ENCODE measurements at places on chromosomes 3 and 15. TPM values are rescaled to one million over a fixed set of nuclear protein-coding genes. Genes with fewer than 3 reads are reported as not detected.
A peak's percentile ranks its signal among the peaks of the same experiment; 100 is the strongest.

DNA sequence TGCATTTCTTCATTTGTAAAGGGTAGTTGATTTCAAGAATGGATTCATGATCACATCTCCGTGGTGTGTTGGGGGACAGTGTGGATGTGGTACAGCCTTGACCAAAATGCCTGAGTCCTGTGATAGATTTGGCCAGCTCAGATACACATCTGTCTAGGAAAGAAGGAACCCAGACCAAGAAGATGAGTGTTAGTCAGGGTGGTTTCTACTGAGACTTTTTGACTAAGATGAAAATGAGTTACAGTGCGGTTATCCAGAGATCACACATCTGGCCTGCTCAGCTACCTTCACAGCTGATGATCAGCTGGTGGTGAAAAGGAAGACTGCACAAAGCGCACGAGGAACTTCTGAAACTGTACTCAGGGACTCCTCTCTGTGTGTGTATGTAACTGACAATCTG lies 68.0 kb downstream of the FNDC3B start:
- ATAC-seq, result no peak

Gene CCDC33
- total RNA-seq, result 0.32 TPM

GRCh38 chr15:78177447-78177873 lies 28.3 kb downstream of the IDH3A start:
- ATAC-seq, result peak; percentile 26

Gene MRPL3
- total RNA-seq, result 65.6 TPM

DNA sequence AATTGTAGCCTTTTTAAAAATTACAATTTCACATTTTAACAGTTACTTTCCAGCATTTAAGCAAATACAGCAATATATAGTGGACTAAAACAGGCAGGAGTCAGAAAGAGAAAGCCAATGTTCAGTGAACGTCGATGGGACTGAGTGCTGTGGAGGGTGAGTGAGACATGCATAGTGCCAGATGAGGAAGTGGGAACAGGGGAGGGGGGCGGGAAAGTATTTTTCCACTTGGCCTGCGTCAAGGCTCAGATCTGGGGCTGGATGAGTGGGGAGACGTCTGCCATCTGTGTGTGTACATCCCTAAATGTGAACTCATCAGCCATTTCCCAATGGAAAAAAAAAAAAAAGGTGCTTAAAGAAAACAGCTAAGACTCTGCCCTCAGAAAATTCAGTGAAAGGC lies 19.2 kb upstream of the RAD18 start:
- ATAC-seq, result no peak
